ENCODE measurements at places on chromosomes 13 and 19.

DNA sequence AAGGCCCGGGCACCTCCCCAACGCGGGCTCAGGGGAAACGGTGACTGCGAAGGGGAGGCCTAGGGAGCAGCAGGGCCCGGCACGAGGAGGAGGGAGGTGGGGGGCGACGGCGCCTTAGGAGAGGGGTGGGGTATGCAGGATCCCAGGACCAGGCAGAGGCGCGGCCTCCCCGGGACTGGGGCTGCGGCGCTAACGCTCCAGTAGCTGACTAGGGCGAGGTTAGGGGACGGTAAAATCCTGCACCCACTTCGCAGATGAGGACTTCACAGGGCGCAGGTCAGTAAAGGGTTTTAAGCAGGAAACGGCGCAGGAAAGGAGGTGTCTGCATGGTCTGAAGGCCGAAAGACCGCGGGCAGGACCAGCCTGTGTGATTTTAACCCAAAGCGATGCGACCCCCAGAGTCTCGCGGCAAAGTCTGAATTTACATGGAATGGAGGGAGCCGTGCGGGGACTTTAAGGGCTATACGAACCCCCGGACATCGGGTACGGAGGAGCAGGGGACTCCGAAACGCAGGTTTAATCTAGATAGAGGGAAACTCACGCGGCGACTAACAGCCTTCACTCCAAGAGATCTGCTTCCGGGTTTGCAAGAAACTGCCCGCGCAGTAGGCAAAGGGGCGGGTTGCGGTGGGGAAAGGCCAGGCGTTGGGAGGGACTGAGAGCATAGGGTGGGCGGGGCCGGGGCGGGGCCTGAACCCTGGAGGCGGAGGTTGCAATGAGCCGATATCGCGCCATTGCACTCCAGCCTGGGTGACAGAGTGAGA is at the start of gene ZNF665:
TSS of gene ZNF665 (minus strand) at position 588 of the 764 bp plus-strand sequence. CDS start 10,460 bp downstream, outside the sequence.
- DNase-seq, result peak; percentile 46

DNA sequence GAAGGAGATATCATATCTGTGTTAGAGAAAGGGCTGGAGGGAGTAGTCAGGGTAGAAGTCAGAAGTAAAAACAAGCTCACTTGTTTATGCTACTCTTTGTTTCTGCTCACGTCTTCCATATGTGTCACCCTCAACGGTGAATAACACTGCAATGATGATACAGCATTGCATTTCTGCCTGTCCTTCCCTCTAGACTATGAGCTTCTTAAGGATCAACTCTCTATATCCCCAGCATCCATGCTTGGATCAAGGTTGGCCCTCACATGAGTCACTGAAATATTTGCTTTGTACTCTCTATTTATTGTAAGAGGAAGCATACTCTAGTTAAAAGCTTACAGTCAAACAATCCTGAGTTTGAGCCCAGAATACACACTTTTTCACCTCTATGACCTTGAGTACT is 406.0 kb downstream of the RFC3 start:
- DNase-seq, result no peak

DNA sequence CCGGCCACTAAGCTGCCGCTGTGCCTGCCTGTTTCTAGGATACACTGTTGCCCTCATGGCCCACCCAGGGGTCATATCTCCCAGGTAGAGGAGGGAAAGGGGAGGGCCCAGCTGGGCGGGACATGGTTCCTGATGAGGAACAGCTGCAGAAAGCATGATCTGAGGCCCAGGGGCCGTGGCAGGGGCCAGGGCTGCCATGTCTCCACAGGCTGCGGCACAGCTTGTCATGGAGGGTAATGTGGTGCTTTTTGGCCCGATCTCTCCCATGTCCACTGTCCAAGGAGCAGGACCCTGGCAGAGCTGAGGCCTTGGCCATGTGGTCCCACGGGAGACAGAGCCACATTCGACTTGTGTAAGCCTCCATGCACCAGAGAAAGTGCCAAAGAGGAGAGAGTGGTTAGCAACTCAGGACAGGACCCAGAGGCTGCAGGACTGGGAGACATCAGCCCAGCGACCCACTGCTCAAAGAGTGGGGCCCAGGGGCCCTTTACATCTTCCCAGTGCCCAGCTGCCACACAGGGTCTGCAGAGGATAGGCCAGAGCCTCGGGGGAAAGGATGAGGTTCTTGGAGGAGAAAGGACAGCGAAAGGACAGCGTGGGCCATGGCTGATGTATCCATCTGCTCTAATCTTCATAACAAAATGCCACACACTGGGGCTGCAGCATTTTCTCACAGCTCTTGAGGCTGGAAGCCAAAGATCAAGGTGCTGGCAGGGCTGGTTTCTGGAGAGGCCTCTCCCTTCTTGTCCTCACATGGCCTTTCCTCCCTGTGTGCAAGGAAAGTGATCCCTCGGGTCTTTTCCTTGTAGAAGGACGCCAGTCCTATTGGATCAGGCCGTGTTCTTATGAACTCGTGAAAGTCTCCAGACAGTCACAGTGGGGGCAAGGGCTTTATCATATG is 11.5 kb downstream of the POP4 start:
- DNase-seq, result no peak

DNA sequence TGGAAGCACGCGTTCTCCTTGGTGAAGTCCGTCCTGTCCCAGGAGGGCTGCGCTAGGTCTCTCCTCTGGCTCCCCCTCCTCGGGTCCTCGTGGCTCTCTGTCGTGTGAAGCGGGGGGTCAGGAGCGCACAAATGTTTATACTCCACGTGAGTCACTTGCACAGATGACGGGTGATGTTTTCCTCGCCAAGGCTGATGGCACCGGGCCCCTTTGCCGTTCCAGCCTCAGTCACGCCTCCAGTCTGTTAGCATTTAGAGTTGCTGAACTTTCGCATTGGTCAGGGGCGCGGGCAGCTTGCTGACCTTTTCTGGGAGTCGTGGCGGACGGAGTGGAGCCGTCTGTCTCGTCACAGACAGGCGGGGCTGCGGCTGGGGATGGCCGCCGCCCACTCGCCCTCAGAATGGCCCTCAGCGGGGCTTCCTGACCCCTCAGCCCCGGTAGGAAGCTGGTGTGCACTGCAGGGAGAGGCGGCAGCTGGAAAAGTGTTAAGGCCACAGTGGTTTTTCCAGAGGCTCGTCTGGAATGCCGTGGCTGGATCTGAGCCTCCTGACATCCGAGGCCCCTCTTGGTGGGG is 13.7 kb downstream of the KLHL26 start:
- no peak for DNase-seq

DNA sequence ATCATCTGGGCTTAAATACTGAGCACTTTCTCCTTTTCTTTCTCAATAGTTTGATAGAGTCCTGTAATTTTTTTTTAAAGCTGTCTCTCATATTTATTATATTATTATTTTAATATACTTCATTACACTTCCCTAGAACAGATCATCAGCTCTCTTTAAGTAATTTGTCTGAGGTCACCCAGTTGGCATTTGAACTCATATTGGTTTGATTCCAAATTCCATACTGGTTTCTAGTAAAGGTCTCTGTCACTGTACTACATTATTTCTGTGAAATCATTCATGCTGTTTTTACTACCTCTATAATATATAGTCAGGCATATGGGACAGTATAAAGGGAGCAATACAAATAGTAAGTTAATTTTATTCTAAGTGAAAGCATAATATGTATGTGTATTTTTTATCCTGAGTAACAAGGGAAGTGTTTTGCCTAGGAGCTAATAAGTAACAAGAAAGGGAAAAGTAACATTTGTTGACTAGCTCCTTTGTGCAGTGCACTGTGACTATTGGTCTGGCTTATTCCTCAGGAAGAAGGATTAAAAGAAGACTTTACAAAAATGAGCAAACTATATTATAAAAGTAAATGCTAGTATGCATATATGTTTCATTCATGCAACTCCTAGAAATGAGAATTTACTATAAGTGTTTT is 14.3 kb downstream of the LPAR6 start:
- DNase-seq, result no peak

DNA sequence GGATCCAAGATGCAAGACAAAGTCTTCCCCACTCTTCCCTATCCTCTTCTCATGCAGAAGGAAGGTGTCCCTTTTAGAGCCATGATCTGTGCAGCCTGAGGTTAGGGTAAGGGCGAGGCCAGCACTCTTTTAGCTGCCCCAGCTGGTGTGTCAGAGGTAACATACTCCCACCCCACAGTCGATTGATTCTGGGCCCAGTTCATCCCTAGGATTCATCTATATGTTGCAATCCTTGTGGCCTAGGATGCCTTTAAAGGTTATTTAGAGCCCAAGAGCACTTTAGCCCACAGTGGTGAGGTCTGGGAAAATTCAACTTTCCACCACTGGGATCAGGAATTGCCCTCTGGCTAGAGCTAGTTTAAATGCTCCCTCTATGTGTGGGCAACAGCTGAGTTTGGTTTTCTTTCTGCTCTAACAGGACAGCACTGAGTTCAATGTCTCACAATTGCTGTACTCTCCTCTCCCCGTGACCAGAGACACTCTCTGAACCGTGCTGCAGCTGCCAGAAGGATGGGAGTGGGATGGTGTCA is 201.3 kb upstream of the SERP2 start:
- DNase-seq, result no peak

DNA sequence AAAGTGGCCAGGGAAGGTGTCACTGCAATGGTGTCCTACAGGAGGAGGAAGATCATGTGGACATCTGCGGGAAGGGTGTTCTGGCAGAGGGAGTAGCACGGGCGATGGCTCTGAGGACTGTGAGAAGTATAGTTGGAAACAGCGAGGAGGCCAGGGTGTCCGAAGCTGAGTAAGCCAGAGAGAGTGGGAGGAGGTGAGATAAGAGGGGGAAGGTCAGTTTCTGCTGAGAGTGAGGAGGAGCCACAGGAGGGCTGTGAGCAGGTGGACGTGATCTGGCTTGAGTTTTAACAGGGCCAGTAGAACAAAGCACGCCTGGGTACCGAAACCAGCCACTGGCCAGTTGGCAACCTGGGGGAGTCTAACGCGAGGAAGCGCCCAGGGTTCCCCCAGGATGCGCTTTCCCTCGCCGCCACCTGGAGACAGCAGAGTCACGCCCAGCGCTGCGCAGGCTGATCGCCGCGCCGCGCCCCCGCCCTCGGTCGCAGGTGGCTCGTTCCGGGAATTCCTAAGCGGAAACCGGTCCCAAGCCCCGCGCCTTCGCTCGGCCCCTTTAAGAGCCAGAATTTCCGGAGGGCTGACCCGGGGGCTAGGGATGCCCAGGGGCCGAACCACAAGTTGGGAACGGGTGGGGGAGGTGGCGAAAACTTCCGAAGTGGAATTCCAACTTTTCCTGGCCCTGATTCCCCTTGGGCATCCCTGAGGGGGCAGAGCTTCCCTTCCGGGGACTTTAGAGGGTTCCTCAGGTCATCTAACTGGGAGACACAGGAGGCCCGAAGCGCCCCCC is 1.1 kb upstream of the LSR start:
- no peak for DNase-seq

DNA sequence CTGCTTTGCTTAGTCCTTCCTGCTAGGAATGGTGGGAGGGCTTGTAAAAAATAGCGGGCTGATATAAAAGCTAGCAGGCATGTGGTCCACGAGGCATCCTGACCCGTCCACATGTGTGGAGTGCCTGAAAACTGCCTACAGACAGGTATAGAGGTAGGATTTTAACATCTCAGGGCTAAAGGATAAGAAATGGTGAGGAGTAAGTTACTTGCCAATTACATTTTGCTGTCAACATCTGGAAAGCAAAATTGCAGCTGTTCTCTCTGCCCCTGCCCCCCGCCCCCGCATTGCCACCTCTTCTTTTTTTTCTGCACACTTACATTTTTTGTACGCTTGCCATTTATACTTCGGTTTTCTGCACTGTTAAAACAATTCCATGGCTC is 21.0 kb downstream of the NFIX start:
- no peak for DNase-seq

- DNase-seq, result no peak
Measured at GRCh38 chr13:98352226-98352625, 175.2 kb upstream of the RNF113B start.

GRCh38 chr19:19552798-19553197 is 14.7 kb downstream of the CILP2 start:
- no peak for DNase-seq

- DNase-seq, result no peak
Measured at GRCh38 chr13:109428146-109428545, 358.2 kb downstream of the IRS2 start.

DNA sequence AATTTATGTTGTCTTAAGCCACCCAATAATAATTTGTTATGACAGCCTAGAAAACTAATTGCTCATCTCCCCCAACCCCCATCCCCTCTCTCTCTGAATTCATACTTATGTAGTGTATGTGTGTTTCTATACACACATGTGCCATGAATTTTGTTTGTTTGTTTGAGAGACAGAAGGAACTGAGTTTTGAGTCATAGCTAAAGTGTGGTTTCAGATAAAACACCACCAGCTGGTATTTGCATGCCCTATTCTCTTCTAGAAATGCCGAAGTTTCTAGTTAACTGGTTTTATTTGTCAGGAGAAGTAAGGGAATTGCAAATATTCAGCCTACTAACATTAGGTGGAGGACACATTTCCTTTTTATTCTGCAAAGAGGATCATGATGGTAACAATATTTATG is 17.4 kb upstream of the LILRA2 start:
- no peak for DNase-seq

GRCh38 chr13:100954430-100955305 is 280.1 kb upstream of the TMTC4 start:
- DNase-seq, result no peak

DNA sequence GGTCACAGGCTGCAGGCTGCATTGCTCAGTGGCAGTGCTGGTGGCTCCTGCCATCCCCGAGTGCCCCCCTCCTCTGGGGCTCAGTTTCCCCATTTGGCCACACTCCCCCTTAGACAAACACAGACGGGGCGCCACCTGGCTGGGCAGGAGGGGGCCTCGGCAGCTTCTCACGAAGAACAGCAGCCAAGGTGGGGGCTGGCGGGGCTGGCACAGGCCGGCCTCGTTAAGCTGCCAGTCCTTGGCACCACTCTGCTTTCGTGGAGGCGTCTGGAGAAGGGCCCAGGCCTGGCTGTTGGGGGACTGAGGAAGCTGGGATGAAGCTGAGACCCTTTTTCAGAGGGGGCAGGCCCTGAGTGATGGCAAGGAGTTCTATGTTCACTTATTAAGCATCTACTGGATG is 3.7 kb upstream of the ZNRF4 start:
- DNase-seq, result no peak

DNA sequence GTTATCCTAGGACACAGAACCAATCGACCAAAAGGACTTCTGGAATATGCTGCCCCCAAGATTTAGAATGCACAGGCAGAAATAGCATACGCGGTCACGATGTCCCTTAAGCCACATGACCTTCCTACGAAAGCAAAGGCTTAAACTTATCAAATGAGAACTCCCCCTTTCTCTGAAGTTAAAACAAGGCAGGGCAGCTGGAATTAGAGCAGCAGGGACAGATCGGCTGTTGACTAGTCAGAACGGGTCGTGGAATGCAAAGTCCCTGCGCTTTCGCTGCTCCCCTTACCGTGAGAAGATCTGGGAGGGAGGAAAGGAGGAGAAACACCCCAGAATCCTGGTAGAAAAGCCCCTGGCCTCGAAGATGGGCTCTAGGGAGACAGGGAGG is 799 bp upstream of the USPL1 start:
- no peak for DNase-seq

- DNase-seq, result no peak
Measured at GRCh38 chr19:10587022-10587838, at the start of gene AP1M2. TSS of gene AP1M2 (minus strand) at chr19:10587312. CDS start at chr19:10587231, 81 bp downstream.

DNA sequence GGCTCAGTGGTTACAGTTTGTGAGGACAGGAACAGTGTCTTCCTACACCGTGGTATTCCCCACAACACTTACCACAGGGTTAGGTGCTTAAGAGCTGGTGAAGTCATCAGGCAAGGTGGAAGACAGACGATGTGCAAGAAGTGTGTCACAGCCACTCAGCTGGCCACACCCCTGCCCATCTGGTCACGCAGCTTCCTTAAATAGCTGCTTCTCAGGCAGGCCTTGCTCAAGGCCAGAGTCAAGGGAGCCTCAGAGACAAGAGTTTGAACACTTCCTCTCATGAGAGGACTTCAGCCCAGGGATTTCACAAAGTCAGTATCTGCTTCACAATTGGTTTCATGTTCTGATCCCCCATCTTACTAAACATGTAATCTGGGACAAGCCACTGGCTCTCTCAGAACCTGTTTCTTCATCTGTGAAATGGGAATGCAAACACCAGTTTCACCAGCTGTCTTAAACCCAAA is 80.3 kb upstream of the FRY start:
- no peak for DNase-seq

Data from stimulated activated CD8-positive, alpha-beta memory T cell treated with anti-CD3 and anti-CD28 coated beads, Interleukin-2, amount 100 ng/mL, for 1 hour (primary cell).